Naive thymus-derived CD4-positive, alpha-beta T cell (primary cell): ENCODE measurements at places on chromosomes 1 and 21. TPM values are rescaled to one million over a fixed set of nuclear protein-coding genes. Genes with fewer than 3 reads are reported as not detected.

DNA sequence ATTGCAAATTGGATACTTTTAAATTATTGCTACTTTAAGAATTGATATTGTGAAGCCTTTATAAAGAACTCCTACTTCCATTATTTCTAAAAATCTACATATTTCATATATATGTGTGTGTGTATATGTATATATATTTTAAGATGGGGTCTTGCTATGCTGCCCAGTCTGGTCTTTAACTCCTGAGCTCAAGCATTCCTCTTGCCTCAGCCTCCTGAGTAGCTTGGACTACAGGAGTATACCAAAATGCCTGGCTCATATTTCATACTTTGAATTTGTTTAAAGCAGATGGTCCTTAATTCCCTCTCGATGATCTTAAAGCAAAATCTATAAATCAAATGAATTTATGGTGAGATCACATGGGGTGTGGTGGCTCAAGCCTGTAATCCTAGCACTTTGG lies 25.1 kb upstream of the CPLANE2 start:
- DNase-seq: no peak
- H3K27me3 ChIP-seq: no peaks in the 10 kb centered on the region
- no peak overlapping the region for H3K27ac ChIP-seq
- no peaks in the 10 kb centered on the region for H3K4me1 ChIP-seq

GRCh38 chr1:151945725-151946722 lies 36.7 kb upstream of the THEM4 start:
- H3K4me1 ChIP-seq: peaks cover 9% of the 10 kb centered on the region
- peak; percentile 47 for DNase-seq
- H3K36me3 ChIP-seq: no peaks in the 10 kb centered on the region
- H3K27ac ChIP-seq: no peak overlapping the region

DNA sequence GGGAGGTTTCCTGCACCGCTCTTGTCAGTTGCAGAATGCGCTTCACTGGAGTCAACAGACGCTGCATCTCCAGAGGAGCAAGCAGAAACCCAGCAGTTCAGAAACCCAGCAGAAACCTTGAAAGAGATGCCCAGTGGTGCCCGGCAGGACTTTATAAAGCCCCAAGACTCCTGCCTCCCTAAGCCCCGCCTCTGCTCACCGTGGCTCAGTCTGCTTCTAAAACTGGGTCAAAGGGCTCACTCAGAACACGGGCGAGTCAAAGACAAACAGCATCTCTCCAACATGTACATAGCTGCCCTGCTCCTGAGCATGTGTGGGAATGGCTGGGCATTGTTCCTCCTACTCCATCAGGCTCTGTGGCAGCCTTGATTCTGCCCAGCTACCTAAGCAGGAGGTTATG lies at the start of gene HMGCS2:
TSS of gene HMGCS2 (minus strand) at position 128 of the 400 bp plus-strand sequence. CDS start at position 67, 61 bp downstream.
- no peak for DNase-seq
- H3K4me1 ChIP-seq: no peaks in the 10 kb centered on the region
- no peaks in the 10 kb centered on the region for H3K36me3 ChIP-seq
- no peak within 1 kb of the TSS for H3K27ac ChIP-seq

DNA sequence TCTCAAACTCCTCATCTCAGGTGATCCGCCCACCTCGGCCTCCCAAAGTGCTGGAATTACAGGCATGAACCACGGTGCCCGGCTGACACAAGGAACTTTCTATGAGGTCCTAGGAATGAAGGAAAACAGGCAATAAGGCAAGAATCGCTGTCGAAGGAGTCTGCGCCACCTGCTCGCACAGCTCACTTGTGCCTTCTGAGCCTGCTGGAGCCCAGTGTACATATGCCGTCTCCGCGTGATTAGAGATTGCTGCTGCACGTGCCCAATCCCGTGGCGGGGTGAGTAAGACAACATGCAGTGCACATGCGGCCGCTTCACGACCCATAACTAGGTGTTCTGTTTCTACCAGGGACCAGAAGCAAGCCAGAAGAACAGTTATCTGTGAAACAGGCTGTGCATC lies 24.3 kb downstream of the H3-3A start:
- DNase-seq: no peak
- no peak overlapping the region for H3K4me3 ChIP-seq
- peaks cover 5% of the 10 kb centered on the region for H3K4me1 ChIP-seq

GRCh38 chr1:168391851-168392681 lies 111.4 kb downstream of the TBX19 start:
- H3K36me3 ChIP-seq: no peaks in the 10 kb centered on the region
- DNase-seq: no peak
- H3K27ac ChIP-seq: no peak overlapping the region
- H3K27me3 ChIP-seq: no peaks in the 10 kb centered on the region
- H3K4me3 ChIP-seq: no peak overlapping the region
- H3K4me1 ChIP-seq: peaks cover 4% of the 10 kb centered on the region

GRCh38 chr1:151541752-151542151 lies 1.6 kb downstream of the TUFT1 start:
- no peaks in the 10 kb centered on the region for H3K36me3 ChIP-seq
- H3K27ac ChIP-seq: no peak overlapping the region
- no peak for DNase-seq
- H3K27me3 ChIP-seq: no peaks in the 10 kb centered on the region
- H3K4me3 ChIP-seq: no peak overlapping the region

DNA sequence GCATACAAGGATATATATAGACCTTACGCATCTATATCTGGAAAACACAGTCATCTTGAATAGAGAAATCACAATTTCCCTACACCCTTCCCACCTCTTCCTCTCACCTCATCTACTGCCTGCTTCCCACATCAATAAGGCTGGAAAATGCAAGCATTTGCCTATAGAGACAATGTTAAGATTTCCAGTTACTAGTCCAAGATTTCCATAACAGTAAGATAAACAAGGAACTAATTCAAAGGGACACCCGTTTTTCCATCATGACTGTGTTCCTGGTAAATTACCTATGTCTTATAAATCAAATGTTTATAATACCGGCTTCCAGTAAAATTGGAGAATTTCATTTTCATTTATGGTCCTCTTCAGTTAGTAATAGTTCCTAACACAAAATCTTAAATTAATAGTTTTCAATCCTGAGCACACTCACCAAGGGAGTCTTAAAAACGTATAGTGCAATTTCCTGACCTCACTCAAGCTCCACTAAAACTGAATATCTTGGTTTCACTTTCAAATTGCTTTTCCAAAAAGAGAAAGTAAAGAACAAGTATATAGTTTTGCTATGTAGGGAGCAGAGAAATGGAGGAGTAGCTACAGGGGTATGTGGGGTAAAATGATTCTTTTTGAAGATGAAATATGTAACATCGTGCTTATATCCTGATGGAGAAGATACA lies 398.7 kb downstream of the PLPP3 start:
- no peaks in the 10 kb centered on the region for H3K4me1 ChIP-seq
- no peak for DNase-seq
- H3K4me3 ChIP-seq: no peak overlapping the region
- H3K27me3 ChIP-seq: no peaks in the 10 kb centered on the region
- no peaks in the 10 kb centered on the region for H3K36me3 ChIP-seq
- H3K27ac ChIP-seq: no peak overlapping the region

- no peaks in the 10 kb centered on the region for H3K36me3 ChIP-seq
- no peak overlapping the region for H3K27ac ChIP-seq
- peaks cover 6% of the 10 kb centered on the region for H3K4me1 ChIP-seq
- DNase-seq: no peak
Measured at GRCh38 chr1:156682166-156682890, 5.1 kb upstream of the NES start.

DNA sequence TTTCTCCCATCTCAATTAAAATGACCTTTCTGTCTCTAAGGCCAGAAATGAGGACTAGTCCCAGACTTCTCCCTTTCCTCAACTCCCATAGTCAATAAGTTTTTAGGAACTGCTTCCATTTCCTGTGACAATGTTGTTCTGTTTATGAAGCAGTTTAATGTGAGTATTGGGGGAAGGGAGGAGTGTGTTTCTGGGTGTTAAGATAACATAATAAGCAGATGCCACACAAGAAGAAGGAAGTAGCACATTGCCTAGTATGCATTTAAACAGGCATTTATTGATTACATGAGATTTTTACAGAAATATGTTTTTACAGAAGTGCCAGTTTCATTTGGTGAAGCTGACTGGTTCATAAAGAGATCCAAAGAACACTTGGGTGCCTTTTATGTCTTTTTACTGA lies 65.6 kb upstream of the TNR start:
- no peak overlapping the region for H3K27ac ChIP-seq
- H3K4me1 ChIP-seq: no peaks in the 10 kb centered on the region
- peaks cover 3% of the 10 kb centered on the region for H3K27me3 ChIP-seq

Gene KRTAP7-1
- total RNA-seq: not detected

Gene CASZ1
- total RNA-seq: 5.9 and 6.0 TPM in 2 replicates

Gene SCMH1
- 18.2 TPM for total RNA-seq

Gene GPA33
- 32.6 TPM for total RNA-seq

Gene SMG7
- total RNA-seq: 60.1 TPM
